Non-pigmented ciliary epithelial cell (primary cell): ENCODE measurements at places on chromosomes 7 and 10.
A peak's percentile ranks its signal among the peaks of the same experiment; 100 is the strongest.

GRCh38 chr10:7027913-7028808 lies 382.7 kb downstream of the SFMBT2 start:
- DNase-seq, result no peak

DNA sequence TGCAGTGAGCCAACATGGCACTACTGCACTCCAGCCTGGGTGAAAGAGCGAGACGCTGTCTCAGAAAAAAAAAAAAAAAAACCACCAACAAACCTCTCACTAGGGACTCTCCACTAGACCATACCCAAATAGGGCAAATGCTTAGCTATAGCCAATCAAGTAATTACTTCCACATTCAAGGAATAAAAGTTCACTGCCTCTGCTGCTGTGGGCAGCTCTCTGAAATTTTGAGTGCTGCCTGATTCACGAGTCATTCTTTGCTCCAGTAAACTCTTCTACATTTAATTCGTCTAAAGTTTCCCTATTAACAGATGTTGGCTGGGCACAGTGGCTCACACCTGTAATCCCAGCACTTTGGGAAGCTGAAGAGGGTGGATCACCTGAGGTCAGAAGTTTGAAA lies 4.7 kb upstream of the NRBF2 start:
- DNase-seq, result no peak

- DNase-seq, result no peak
Measured at GRCh38 chr7:98213888-98214810, 2.9 kb downstream of the BHLHA15 start.

- DNase-seq, result peak; percentile 19
Measured at GRCh38 chr7:93228302-93228701, 2.0 kb upstream of the HEPACAM2 start.

GRCh38 chr10:24536636-24537035 lies 187.1 kb downstream of the ARHGAP21 start:
- no peak for DNase-seq

DNA sequence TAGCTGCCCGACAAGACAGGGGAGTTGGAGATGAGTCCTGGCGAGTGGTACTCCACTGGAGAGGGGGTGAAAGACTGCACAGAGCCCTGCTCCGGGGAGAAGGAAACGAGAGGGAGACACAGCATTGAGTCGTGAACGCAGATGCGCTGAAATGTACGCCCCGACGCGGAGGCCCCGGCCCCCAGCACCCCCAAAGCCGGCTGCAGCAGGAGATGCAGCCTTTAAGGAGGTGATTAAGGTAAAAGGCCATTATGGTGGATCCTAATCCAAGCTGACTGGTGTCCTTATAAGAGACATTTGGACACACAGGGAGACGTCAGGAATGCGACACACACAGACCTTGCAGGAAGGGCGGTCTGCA lies 166.3 kb upstream of the IMMP2L start:
- DNase-seq, result no peak

- no peak for DNase-seq
Measured at GRCh38 chr7:157585113-157585861, 248.5 kb downstream of the DNAJB6 start.

DNA sequence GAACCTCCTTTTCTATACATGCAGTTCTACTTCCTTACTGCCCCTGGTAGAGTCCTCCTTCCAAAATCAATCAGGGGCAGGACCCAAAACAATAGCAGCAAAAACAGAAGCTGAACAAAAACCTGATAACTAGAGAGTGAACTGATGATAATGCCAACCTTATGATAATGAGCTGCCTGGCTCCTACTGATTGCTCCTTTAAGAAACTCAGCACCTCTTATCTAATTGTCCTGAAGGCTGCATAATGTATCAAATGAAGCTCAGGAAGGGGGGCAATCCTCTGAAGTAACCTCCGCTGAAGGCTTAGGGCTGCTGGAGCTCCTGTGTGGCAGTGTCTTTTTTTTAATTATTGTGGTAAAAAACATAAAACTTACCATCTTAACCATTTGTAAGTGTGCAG lies 257.0 kb downstream of the PHTF2 start:
- no peak for DNase-seq

DNA sequence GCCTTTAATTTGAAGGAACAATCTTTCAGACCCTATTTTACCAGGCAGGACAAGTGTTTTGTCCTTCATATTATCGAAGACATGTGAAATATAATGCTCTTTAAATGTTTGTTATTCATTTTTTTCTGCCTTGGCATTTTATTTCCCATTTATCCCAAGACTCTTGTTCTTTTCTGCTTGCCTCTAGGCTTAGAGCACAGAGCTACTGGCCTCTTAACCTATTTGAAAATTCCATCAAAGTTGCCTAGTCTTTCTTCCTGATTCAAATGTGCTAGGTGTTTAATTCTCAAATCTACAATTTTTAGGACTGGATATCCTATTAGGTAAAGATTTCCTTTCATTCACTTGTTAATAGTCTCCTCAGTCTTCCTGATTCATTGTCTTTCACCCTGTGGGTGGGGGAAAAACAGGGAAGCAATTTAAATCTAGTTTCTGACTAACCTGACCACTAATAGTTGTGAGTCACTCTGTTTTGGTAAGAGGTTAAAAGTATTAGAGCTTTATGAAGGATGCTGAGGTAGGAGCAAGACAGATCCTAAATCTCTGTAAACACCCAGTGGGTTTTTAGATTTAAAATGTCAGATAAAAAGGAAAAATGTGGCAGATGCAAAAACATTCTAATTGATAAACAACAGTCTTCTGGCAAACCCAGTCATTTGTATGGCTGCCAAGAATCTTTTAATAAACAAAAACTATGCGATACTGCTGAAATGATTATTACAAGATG lies 1.5 kb downstream of the LIPK start:
- DNase-seq, result peak; percentile 50

- DNase-seq, result no peak
Measured at GRCh38 chr7:15159261-15159660, 256.7 kb upstream of the DGKB start.

- DNase-seq, result no peak
Measured at GRCh38 chr10:10164848-10165247, 852.8 kb upstream of the CELF2 start.

DNA sequence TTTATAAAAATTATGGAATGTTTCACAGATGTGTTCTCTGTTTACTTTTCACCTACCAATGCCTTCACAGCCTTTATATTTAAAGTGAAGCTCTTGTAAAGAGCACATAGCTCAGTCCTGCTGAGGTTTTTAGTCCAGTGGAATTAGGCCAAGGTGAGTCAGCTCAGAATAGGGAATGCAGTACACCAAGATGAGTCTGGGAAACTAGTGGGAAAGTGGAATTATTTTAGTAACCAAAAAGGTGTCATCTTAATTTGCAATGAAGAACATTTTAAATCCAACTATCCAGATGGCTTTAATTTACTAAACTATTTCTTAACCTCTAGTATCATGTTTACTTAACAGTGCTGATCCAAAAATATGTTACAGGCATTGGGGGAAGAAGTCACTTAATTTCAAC lies 236.3 kb upstream of the CTBP2 start:
- no peak for DNase-seq

DNA sequence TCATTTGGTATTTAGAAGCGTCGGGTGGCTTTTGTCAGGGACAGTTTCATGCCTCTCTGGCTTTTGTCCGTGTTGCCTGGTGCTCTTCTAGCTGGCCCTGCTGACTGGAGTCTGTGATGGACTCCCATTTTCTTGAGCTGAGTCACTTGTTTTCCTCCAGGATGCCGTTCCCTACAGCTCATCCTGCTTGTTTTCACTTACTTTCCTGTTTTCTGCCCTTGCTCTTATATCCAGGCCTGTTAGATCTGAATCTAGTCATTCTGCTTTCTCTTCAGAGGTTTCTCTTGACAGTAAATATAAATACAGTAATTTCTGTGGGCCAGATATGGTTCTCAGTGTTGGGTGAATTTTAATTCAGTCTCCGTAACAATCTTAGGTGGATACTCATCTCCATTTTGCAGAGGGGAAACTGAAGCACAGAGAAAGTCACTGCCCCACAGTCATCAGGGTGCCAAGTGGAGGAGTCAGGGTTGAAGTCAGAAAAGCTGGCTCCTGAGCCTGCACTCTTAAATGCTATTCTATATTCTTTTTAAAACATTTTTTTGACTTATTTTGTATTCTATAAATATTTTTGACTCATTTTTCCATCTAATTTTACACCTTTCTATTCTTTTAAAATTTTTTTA lies 85.4 kb downstream of the CCNY start:
- DNase-seq, result peak; percentile 88

GRCh38 chr7:55369427-55370400 lies 4.6 kb downstream of the LANCL2 start:
- peak; percentile 74 for DNase-seq

- no peak for DNase-seq
Measured at GRCh38 chr7:116862951-116863670, 724 bp downstream of the CAPZA2 start.

GRCh38 chr7:83672157-83672556 lies 23.2 kb upstream of the SEMA3E start:
- DNase-seq, result no peak

DNA sequence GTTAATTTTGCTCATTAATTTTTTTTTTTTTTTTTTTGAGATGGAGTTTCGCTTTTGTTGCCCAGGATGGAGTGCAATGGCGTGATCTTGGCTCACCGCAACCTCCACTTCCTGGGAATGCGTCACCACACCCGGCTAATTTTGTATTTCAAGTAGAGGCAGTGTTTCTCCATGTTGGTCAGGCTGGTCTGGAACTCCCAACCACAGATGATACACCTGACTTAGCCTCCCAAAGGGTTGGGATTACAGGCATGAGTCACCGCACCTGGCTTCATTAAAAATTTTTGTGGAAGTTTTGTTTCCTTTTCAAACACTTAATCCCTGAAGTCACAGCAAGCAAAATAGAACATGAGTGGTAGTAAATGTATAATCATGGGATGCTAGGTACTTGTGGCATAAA lies 857.2 kb upstream of the PHF14 start:
- DNase-seq, result no peak

DNA sequence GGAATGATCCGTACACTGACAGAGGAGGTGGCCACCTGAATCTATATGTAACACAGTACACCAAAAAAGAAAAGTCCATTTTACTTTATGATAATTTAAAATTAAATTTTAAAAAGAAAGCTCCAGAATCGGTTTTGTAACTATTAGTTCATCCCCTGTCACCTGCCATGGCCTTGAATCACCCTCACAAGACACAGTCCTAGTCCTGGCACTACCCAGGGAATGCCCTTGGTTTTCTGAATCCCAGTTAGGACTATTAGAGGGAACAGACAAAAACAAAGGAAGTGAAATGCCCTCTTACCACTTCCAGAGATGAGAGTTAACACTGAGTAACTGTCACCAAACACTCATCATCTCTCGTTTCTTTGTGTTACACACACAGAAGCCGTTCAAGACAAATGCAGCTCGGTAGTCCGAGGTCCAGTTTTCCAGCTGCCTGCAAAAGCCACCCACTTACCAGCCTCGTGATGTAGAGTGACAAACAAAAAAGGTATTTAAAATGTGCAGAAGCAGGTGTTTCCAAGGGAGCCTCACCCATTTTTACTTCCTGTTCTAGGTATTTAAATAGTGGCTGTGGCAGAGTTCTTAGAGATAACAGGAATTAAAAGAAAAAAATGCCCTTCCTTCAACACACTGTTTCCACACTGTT lies 6.1 kb downstream of the PTPRN2 start:
- no peak for DNase-seq

GRCh38 chr10:63657761-63658160 lies 136.6 kb downstream of the REEP3 start:
- no peak for DNase-seq
